ENCODE measurements at places on chromosomes 5 and 9.

GRCh38 chr9:15509931-15510788, 610 bp downstream of the PSIP1 start:
- DNase-seq, result peak; percentile 17

- DNase-seq, result no peak
Observed at GRCh38 chr9:114412048-114412683, 24.4 kb upstream of the AKNA start.

GRCh38 chr5:23675456-23675855, 168.0 kb downstream of the PRDM9 start:
- DNase-seq, result no peak

DNA sequence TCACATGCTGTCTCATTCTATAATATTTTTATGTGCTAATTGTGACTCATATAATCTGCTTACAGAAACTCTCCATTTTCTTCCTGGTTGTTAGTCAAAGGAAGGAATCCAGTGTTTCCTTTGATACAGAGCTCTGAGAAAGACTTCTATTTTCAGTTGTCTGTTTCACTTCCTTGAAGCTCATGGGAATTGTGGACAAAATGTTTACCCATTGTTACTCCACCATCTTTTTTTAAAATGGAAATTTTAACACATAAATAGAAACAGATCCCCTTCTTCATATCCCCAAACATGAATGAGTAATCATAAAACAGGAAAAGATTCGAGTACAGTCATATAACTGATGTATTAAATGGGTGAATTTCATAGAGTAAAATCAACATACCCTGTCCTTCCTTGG, 42.0 kb upstream of the KCNN2 start:
- no peak for DNase-seq

- no peak for DNase-seq
Observed at GRCh38 chr9:121645003-121645402, 6.4 kb upstream of the DAB2IP start.

DNA sequence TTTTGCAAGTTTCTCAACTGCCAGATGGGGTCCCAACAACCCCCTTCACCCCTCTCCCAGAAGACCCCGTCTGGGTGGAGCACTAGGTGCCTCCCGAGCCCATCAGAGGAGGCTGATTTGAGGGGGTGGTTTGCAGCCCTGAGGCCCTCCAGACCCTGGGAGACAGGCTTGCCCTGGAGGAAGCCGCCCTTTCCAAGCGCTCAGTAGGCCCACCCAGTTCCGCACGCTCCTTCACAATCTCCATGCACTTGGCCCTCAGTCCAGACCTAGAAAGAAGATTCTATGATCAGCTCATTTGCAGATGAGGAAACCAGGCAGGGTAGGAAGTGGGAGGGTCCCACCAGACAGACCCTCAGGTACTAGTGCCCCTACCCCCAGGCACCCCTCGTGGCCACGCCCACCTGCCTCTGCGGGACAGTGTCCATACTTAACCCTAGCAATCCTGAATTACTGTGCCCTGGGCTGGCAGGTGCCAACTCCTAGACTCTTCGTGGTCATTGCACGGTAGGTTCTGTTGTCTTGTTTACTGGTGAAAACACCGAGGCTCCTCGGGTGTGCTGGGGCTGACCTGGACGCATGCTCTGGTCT, 22.3 kb downstream of the OR2V1 start:
- DNase-seq, result no peak

GRCh38 chr5:178389796-178390195, 157.2 kb upstream of the PHYKPL start:
- DNase-seq, result no peak

- DNase-seq, result no peak
Observed at GRCh38 chr5:76582230-76583162, 40.7 kb downstream of the F2RL2 start.

DNA sequence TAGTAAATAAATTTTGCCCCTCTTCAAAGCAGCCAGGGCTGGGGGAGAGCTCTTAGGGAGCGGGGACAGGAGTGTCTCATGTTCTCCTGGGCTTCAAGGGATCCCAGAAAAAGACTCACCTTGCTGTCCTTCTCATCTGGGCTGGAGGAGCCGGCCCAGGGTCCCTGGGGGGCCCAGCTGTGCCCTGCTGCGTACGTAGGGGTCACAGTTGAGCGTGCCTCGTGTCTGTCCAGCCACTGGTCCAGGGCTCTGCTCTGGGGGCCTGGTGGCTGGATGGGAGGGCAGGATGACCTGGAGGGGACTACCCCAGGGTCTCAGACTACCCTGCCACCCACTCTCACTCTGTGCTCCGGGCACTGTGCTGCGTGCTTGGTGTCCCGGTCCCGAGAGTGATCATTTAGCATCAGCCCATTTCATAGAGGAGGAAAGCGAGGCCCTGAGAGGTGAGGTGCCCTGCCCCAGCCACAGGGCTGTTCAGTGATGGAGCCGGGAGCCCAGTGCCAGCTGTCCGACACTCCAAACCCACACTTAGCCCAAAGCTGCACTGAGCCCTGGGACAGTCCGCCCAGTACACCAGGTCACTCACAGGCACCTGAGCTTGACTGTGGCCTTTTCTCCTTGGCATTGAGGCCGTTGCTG, 26.2 kb upstream of the TDRD7 start:
- no peak for DNase-seq

GRCh38 chr9:7075154-7075553, 317.4 kb downstream of the KDM4C start:
- DNase-seq, result no peak

GRCh38 chr5:169873642-169874041, 106.7 kb downstream of the INSYN2B start:
- DNase-seq, result no peak

- DNase-seq, result peak; percentile 71
Observed at GRCh38 chr9:95316794-95317118, 753 bp downstream of the FANCC start.

DNA sequence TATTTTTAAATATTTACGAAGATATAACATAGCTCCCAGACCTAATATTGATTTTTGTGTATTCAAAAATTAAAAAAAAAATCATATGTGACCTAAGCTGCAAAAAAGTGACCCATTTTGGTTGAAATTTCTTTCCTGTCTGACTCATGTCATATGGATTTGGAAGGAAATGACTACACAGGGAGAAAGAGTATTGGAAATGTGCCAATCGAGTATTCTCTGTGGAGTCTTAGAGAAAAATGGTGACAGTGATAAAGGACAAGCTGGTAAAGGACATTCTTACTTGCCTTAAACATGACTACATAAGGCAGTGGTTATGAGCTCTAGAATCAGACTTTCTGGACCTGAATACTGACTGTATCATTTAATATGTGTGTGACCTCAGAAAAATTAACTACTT, 262.9 kb upstream of the PTPRD start:
- DNase-seq, result no peak

GRCh38 chr5:35012796-35013195, 35.0 kb downstream of the AGXT2 start:
- no peak for DNase-seq

DNA sequence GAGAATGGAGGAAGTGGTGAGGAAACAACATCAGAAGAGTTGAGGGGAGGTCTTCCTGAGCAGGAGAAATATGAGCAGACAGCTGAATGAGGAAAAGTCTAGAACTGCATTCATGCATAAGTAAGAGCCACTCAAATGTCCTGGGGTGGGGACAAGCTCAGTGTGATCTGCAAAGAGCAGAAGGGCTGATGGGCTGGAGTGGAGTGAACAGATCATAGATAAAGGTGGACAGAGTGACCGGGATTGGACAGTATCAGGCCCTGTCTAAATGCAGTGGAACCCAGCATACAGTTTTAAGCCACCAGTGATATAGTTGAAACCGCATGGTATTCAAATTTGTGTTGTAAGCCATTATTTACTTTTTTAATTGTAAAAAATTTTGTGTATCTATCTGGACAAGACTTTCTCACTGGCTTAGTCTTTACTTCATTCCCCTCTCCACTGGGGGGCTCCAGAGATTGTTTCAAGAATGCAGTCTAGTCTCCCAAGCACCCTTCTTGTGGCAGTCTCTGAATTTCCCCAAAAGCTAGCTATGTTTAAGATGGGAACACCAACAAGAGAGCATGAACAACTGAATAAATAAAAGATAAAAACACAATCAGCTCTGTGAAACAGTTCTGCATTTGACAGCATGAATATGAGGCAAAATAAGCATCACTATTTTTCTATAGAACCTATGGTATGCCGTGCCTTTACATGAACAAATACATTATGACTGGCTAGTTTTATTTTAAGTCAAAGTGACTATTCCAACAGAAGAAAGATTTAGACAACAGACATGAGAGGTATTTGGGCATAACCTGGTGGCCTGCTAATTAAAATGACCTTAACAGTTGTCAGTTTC, 10.7 kb upstream of the STK32A start:
- DNase-seq, result peak; percentile 75

DNA sequence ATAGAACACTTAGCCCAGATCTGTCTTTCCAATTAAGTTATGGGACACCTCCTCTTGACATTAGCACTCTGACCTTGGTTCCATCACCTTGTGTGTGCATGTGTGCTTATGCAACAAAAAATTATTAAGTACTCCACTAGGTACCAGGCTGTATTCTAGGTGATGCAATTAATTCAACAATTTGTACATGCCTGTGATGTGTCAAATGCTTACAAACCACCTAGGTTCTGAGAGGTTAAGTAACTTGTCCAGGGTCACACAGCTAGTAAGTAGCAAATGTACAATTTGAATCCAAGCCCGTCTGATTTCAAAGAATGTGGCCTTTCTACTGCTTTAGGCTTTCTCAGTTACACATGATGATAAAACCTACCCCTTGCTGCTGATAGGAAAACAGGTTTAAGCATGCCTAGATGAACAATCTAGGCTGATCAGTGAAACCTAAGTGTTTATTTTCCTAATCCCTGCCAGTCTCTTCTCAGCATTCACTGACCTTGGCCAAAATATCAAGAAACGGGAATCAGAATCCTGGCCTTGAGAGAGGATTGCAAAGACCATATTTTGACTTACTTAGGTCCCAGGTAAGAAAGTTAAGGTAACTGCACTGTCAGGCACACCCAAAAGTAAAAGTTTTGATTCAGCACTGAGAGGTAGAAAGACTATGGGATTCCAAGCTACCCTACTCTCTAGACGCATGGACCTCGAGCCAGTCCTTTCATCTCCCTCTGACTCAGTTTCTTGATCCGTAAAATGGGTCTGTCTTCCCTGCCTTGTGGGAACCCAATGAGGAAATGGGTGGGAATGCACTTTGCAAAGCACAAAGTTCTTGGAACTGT, 1.0 kb downstream of the TBC1D2 start:
- DNase-seq, result no peak

DNA sequence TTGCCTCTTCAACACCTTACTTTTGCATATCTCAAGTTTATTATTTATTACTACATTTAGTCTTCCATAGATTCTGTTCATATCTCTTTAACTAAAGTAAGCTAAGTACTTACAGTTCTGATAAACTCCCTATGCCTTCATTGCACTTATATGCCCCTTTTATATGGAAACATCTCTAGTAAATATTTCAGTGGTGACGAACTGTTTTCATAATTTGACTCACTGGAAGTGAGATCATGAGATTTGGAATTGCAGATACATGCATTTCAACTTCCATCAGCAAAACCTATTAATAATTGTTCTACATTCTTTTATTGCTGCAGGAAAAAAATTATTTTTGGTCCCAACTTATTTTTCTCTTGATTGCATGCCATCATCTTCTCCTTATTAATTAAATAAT, 263.5 kb downstream of the CD180 start:
- no peak for DNase-seq

GRCh38 chr9:68947842-68948569, 65.9 kb downstream of the PRKACG start:
- DNase-seq, result no peak

DNA sequence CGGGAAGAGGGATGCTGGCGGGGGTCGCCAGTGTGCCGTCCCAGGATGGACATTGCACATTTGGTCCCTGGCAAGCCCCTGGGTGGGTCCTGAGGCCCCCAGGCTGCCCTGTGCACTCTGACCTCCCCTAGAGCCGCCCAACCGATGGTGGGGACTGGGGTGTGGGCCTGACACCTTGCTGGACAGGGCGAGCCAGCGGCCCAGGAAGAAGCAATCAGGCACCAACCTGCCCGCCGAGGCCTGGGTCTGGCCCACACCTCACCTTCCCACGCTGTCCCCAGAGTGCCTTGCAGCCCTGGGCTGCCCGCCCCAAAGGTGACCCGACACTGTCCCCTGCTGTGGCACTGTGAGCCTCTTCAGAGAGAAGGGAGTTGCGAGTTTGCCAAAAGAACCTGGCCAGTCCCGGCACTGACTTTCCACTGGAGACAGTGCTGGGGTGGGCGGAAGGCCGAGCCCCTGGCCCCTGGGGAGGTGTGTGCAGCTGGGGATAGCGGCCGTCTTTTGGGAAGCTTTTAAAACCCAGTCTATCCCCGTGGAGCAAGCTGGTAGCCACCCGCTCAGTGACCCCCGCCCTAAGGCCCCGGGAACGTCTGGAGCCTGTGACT, 12.0 kb upstream of the NRARP start:
- no peak for DNase-seq

DNA sequence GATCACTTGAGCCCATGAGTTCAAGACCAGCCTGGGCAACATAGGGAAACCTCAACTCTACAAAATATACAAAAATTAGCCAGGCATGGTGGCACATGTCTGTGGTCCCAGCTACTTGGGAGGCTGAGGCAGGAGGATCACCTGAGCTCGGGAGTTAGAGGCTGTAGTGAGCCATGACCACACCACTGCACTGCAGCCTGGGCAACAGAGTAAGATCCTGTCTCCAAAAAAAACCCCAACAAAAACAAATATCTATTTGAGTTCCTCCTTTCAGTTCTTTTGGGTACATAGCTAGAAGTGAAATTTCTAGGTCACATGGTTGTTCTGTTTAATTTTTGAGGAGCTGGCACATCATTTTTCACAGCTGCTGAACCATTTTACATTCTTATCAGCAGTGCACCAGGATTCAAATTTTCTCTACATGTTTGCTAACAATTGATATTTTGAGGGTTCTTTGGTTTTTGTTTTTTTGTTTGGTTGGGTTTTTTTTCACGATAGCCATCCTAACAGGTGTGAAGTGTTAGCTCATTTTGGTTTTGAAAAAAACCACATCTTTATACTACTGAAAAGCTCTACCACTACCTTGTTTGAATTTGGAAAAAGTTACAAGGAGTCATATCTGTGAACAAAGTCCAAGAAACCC, 176.9 kb upstream of the SLC12A2 start:
- no peak for DNase-seq

GRCh38 chr9:15332939-15333338, 25.9 kb upstream of the TTC39B start:
- no peak for DNase-seq

DNA sequence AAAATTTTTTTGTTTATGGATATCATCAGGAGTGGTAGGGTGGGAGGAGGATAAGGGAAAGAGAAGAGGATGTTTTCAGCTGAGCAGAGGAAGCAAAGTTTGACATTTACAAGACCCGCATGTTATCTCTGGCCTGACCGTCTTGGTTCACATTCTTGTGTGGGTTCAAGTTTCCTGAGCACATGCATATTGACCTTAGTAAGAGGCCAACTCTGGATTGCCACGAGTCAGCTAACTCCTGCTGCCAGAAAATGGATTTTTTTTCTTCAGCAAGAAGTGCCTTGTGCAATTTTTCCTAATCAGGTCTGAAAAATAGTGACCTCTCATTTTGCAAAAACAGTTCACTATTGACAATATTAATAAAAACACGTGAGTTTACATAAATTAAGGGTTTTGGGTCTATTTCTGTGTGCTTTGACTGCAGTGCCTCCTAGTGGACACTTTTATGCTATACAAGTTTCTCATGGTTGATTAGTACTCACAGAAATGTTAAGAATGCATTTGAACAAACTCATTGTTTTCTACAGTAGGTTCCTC, 27.1 kb upstream of the BASP1 start:
- DNase-seq, result peak; percentile 27

- DNase-seq, result no peak
Observed at GRCh38 chr9:134317400-134317789, 8.9 kb upstream of the RXRA start.
